GM23248 (cell line): ENCODE measurements at places on chromosomes 7 and 10.

- no peak for DNase-seq
These were observed 11.1 kb downstream of the SLC35G1 start for GRCh38 chr10:93904901-93905300.

DNA sequence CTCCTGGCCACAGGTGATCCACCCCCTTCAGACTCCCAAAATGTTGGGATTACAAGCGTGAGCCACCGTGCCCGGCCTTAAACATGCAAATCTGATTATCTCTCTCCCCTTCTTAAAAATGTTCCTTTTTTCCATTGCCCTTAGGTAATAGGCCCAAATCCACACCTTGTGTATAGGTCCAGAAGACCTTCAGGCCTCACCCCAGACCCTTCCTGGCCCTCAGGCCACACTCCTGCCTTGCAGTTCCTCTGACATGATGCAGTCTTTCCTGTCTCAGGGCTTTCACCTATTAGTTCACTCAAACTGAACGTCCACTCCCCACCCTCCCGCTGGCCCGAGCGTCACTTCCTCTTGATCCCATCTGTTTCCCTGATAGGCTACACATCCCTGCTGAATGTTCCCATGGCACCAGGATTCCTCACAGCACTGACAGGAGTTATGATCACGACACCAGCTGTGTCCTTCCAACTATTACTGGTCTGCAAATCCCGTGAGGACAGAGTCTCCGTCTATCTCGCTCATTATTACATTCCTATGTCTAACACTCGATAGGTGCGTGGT, 46.4 kb downstream of the DENND2A start:
- no peak for DNase-seq

DNA sequence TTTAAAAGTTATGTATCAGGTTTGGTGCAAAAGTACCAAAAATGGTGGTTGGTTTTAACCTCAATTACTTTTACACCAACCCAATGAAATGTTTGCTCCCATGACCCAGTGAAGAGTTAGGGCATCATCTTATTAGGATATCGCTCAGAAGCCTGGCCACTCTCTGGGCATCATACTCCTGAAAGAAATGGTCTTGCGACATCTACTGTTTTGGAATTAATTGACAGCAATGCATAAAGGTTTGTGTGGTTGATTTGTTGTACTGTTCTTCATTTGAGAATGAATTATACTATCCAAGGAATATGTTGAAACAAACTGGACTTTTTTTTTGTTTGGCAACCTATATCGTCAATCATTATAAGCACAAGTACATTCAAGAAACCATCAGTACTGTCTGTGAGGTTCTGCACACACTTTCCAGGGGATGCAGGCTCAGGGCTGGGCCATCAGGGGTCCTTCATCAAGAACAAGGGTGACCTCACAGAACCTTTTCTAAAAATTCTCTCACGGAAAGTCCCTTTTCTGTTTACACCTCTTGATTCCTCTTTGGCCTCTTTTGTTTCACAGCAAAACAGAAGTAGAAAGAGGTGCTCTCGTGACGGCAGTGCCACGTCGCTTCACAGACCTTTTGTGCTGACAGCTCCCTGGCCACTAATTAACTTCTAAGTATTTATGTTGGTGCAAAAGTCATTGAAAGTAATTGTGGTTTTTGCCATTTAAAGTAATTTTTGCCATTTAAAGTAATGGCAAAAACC, 117.2 kb upstream of the KLF6 start:
- peak; percentile 69 for DNase-seq

DNA sequence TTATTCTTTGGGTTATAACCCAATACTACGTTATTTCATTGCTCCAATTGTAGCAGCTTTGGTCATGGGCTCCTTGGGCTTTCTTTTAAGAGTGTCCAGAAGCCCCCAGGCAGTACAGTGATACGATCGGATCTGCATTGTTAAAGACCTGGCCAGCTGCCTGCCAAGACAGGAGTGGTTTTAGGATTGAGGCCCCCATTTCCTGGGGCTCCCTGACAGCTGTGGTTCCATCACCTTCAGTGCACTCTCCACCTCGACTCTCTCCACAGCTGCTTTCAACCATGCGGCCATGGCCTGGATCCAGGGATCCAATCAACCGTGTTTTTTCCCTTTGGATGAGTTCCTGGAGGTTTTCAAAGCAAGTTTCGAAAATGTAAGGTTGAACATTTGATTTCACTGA, 123.4 kb upstream of the BTBD16 start:
- no peak for DNase-seq

- DNase-seq: no peak
These were observed 52.8 kb downstream of the C10orf105 start for GRCh38 chr10:71666639-71667386.

DNA sequence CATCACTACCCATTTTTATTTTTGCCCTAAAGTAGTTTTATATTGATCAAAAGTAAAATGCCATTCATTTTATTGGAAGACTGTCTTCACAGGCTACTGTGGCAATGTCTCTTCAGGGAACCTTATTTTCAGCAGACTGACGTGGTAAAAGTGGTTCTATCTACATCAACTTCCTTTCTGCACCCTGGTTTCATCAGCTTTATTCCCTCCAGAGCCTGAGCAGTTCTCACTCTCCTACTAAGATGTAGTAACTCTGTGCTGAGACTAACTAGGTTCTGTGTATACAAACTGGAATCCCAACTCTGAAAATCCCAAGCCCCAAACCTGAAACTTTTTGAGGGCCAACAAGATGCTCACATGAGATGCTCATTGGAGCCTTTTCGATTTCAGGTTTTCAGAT, 155.3 kb downstream of the SFMBT2 start:
- no peak for DNase-seq

- peak; percentile 55 for DNase-seq
These were observed 11.9 kb upstream of the OPALIN start for GRCh38 chr10:96370584-96371157.

- DNase-seq: no peak
These were observed 61.5 kb downstream of the GDI2 start for GRCh38 chr10:5751601-5752253.

GRCh38 chr7:117248829-117249228, 74.0 kb downstream of the WNT2 start:
- peak; percentile 20 for DNase-seq

DNA sequence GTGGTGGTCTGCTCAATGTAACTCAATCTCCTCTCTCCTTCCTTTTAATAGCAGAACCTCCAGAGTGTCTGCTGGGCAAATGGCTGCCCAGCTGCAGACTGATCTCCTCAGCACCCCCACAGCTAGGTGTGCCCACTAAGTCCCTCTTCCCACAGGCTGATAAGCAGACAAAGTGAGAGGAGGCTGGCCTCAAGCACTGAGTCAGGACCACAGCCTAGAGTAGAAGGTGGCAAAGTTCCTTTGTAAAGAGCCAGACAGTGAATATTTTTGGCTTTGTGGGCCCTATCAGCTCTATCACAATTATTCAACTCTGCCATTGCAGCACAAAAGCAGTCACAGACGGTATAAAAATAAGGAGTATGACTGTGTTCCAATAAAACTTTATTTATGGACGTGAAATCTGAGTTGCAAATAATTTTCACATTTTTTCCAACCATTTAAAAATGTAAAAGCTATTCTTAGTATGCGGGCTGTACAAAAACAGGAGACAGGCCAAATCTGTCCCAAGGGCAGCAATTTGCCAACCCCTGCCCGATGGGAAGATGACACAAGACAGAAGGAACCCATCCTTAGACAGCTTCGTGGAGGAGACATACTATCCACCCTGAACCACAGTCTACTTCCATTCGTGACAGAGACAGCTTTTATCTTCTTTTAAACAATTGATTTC, 23.4 kb downstream of the JAZF1 start:
- DNase-seq: peak; percentile 18

DNA sequence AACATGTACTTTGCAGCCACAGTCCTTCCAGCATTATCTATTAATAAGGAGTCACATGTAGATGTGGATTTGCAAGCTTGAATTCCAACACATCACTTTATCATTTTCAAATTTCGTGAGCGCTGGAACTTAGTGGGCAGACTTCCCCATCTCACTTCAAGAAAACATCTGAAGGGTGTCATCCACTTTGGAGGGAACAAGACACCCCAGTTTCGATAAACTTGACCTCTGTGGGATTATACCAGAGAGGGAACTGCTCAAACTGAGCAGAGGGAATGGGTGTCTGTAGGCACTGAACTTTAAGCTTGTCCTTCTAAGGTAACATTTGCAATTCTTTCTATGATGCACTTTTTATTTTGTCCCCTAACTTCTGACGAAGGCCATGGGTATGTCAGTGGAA, 27.5 kb downstream of the ADRB1 start:
- no peak for DNase-seq

DNA sequence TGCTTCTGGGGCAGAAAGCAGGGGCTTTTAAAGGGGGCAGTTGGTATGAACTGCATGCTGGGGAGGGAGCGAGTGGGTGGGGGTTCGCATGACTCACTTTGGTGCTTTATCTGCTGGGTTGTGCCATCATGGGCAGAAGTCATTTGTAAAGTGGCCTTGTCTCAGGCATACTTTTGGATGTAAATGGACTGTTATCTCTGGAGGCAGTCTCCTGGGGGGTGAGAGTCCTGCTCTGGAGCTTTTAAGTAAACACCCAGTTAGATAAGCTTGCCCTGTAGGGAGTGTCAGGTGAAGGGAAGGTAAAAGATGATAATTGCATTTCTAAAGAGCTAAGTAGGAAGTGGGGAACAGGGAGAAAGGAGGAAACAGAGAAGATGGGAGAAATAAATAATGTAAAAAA, 1.6 kb upstream of the GSTO1 start:
- no peak for DNase-seq

GRCh38 chr7:141945356-141945755, 1.4 kb downstream of the CLEC5A start:
- DNase-seq: peak; percentile 72

DNA sequence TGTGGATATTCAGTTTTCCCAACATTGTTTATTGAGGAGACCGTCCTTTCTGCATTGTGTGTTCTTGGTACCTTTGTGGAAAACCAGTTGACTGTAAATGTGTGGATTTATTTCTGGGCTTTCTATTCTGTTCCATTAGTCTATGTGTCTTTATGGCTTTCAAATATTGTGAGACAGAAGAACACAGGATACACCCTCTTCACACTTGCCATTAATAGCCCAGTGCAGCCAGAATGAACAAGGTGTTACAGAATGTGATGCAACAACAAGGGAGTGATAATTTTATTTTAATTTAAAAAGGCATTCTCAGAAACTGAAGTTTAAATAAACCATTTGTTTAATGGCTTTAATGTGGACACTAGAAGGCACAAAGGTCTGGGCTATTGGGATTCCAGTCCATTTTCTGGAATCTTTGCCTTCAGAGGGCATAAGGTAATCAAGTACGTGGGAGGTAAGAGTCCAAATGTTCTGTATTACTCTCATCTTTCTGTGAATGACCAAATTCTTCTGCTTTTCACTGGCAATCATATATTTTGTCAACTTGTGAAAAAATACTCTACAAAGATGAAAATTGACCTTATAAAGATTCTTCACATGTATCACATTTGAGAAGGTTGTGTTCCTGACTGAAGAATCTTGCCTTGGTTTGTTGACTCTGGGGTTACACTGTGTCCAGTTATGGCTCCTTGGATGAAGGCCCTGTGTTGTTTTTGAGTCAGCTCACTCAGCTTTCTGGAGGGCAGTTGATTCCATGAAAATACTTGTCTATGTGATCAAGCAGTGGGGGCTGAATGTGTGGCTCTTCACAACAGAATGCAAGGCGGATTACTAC, 962.7 kb downstream of the LRMDA start:
- DNase-seq: peak; percentile 29

DNA sequence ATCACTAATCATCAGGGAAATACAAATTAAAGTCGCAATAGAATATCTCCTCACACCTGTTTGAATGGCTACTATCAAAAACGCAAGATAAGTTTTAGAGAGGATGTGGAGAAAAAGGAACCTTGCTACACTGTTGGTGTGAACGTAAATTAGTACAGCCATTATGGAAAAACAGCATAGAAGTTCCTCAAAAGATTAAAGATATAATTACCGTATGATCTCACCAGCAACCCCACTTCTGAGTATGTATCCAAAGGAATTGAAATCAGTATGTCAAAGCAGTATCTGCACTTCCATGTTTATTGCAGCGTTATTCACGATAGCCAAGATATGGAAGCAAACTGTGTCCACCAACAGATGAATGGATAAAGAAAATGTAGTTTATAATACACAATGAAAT, 164.4 kb downstream of the ZNF365 start:
- no peak for DNase-seq

- DNase-seq: no peak
These were observed 1060.2 kb downstream of the KCNMA1 start for GRCh38 chr10:76577455-76577854.

- DNase-seq: no peak
These were observed 201.2 kb upstream of the NPY start for GRCh38 chr7:24082826-24083225.

DNA sequence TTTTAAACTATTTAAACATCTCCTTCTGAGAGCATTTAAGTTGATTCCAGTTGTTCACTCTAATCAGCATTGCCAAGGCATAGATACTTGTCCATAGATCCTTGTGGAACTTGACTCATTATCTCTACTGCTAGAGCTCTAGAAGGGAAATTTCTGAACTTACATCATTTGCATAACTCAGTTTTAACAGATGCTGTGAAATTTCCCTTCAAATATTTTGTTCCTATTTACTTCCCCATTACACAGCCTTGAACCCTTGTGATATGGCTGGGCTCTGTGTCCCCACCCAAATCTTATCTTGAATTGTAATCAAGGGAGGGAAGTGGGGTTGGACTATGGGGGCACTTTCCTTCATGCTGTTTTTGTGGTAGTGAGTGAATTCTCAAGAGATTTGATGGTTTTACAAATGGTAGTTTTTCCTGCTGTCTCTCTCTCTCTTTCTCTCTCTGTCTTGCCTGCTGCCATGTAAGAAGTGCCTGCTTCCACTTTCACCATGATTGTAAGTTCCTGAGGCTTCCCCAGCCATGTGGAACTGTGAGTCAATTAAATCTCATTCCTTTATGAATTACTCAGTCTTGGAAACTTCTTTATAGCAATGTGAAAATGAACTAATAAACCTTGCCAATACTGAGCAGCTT, 25.4 kb downstream of the INSIG1 start:
- DNase-seq: peak; percentile 51

- no peak for DNase-seq
These were observed 27.5 kb downstream of the MICALL2 start for GRCh38 chr7:1431634-1432380.

- no peak for DNase-seq
These were observed 78.2 kb downstream of the EPC1 start for GRCh38 chr10:32268788-32269187.

DNA sequence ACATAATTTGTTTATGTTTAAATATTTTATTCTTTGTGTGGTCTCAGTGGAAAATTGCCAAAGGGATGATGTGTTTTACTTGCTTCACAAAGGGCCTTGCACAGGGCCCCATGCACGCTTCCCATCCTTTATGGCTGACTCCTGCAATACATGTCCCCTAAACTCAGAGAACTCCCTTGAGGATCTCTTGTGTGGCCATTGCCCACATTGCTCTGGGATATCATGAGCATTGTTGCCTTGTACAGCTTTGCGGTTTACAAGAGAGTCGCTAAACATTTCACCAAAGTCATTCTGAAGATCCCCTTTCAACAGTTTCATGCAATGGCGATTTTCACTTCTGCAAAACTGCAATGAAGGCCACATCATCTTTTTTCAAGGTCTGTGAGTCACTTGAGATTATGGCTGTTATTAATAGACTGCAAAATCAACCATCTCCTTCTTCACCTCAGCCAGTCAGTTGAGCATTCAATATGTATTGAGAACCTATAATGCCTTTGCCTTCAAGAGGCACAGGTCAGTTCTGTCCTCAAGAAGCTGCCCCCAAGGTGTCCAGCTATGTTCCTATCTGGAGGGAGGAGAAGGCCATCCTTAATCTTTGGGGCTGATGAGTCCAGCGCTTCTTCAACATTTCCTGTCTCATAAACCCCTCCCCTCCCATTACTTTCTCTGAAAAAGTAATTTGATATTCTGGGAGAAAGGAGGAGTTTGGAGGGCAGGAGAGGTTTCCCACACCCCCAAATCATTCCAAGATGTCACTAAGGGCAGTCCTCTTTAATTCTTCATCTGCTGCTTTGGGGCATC, 108.1 kb downstream of the CCDC71L start:
- DNase-seq: no peak
